Activated CD4-positive, alpha-beta T cell treated with anti-CD3 and anti-CD28 coated beads, Interleukin-2, amount 10 ng/mL, durations not matched to agents 7 days and 5 days (primary cell): ENCODE measurements at places on chromosomes 7 and 10.
A peak's percentile ranks its signal among the peaks of the same experiment; 100 is the strongest.

DNA sequence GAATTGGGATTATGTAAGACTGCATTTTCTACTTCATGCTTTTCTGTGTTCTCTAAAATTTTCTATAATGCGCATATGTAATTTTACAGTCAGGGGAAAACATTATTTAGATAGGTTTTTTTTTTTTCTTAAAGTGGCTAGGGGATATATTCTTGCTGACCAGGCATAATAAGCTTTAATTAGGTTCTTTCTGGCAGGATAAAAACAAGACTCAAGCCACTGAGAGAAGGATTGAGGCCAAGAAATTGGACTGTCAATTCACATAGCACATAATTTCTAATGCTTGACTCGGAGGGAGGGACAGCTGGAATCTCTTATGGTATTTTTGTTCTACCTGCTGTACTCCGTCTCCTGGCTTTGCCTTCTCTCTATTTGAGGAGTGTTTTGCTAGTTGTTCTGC lies 119.8 kb upstream of the NPVF start:
- no peak for DNase-seq

DNA sequence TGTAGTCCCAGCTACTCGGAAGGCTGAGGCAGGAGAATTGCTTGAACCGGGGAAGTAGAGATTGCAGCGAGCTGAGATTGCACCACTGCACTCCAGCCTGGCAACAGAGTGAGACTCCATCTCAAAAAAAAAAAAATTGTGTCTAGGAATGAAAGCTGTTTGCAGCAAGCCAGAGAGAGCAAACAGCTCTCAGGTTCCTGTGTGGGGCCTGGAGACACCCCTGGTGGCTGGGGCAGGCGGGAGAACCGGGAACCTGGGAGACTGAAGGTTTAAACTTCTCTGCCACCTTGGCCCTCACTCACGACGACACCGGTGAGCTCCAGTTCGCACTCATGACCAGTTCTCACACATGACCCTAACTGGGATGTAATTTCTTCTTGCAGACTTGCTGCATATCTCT lies 13.2 kb upstream of the UNCX start:
- DNase-seq: no peak

DNA sequence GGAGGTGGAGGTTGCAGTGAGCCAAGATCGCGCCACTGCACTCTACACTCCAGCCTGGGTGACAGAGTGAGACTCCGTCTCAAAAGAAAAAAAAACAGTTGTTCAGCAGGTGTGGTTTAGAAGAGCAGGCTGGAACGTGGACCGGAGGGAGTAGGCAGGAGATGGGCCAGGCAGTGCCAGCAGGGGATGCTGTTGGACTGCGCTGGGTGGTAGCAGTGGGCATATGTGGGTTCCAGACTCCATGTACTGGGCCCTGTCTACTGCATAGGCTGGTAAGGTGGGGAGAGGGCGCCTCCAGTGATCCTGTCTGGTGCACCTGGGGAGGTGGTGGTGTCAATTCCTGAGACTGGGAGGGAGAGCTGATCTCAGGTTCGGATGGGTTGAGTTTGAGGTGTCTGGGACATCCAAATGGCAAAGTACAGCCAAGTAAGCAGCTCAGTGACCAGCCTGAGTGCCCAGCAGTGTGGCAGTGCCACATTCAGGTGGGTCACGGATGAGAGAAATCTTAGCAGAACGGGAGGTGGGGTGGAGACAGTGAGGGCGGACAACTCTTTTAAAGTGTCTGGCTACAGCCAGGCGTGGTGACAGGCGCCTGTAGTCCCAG lies 25.9 kb downstream of the SFXN4 start:
- peak; percentile 57 for DNase-seq

- no peak for DNase-seq
Measured at GRCh38 chr7:7550663-7551062, 15.0 kb upstream of the COL28A1 start.

- no peak for DNase-seq
Measured at GRCh38 chr7:11830582-11831155, 1.3 kb downstream of the THSD7A start.

GRCh38 chr10:97040248-97040584 lies 145.5 kb downstream of the SLIT1 start:
- DNase-seq: no peak

DNA sequence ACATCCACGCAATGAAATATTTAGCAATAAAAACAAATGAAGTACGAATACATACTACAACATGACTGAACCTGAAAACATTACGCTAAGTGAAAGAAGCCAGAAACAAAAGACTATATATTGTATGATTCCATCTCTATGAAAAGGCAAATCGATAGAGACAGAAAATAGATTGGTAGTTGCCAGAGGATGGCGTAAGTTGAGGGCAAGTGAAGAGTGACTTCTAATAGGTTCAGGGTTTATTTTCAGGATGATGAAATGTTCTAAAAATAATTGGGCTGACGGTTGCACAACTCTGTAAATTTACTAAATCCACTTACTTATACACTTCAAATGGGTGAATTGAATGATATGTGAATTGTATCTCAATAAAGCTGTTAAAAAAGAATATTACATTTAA lies 39.5 kb upstream of the TECTB start:
- no peak for DNase-seq

DNA sequence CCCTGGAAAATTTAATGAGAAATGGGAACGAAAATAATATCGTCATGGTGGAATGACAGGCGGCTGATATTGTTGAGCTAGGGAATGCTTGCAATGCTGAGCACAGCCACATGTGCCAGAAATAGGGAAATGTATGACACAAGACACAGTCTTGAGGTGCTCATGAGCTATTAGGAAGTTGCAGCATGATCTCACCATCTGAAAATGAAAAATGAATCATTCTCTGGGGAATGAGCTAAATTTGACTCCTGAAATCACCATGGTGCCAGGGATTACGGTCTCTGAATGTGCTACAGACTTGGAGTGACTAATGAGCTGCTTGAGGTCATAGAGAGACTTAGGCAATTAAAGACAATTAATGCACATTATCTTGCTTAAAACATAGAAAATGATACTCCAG lies 845.0 kb downstream of the CNTNAP2 start:
- no peak for DNase-seq

DNA sequence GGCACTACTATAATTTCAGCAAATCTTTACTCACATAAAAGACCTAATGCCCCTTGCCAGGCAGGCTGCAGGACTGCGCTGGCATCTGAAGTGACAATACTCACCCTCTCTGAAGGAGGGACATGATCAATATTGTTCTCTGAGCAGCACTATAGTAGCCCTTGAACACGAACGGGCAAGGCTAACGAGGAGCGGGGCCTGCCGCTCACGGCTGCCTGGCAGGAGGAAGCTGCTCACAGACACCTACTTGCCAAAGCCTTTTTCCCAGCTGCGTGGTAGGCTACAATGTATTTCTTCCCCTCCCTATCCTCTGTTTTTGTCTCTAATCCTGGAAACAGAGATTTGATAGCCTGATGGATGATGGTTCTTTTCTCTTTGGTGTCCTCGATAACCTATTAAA lies 19.9 kb downstream of the PUS7 start:
- DNase-seq: no peak
